ENCODE measurements at places on chromosomes 6 and 20. TPM values are rescaled to one million over a fixed set of nuclear protein-coding genes. Genes with fewer than 3 reads are reported as not detected.

DNA sequence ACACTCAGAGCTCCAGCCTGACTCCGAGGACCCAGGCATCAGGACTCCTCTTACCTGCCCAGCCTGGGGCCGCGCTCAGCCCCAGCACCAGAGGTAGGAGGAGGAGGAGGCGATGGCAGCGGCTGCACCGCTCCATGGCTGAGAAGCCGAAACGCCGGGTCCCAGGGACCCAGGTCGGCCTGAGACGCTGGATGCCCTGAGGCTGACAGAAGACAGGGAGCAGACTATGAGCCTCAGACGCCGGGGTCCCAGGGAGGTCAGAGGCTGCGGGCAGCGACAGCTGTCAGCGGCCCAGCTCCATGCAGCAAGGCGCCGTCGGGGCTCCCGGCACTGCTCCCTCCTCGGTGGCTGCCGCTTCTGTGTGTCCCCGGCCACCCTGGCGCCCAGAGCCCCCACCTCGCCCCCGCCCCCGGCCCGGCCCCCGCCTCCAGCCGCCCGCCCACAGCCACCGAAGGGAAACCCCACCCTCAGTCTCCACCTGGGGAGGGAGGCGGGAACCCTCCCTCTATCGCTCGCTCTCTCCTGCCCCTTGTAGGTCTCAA, at the start of gene COL11A2:
TSS of gene COL11A2 (minus strand) at position 363 of the 542 bp plus-strand sequence. CDS start at position 136, 227 bp downstream.
- no peak for DNase-seq

The ZSCAN16 gene
- 4.8 TPM for total RNA-seq

DNA sequence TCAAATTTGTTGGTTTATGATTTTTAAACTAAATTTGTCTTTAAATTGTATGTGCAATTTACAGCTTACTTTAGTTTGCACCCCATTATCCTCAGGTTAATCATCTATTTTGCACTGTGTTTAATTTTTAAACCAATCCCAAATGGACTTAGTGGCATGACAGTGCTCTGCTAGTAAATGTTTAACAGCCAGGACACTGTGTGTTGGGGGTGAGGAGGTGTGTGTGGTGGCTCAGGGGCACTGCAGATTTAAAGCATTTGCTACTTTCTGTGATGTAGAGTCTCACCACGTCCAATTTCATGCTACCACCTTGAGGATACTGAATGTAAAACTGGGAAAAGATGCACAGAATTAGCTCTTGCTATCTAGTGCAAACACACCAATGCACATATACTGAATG, 225.7 kb downstream of the HAO1 start:
- no peak for DNase-seq

The PI16 gene
- 65.7 TPM for total RNA-seq

DNA sequence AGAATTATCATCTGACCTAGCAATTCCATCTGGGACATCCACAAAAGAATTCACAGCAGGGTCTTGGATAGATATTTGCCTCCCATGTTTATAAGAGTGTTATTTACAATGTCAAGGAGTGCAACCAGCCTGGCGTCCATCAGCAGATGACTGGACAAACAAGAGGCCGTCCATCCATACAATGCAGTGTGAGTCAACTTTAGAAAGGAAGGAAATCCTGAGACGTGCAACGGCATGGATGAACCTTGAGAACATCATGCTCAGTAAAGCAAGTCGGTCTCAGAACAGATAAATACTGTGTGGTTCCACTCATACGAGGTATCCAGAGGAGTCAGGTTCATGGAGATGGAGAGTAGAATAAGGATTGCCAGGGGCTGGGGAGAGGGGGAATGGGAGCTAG, 46.4 kb downstream of the FOXF2 start:
- no peak for DNase-seq

GRCh38 chr6:11750682-11751081, 27.9 kb downstream of the ADTRP start:
- no peak for DNase-seq

The C6orf163 gene
- 3.8 TPM for total RNA-seq

DNA sequence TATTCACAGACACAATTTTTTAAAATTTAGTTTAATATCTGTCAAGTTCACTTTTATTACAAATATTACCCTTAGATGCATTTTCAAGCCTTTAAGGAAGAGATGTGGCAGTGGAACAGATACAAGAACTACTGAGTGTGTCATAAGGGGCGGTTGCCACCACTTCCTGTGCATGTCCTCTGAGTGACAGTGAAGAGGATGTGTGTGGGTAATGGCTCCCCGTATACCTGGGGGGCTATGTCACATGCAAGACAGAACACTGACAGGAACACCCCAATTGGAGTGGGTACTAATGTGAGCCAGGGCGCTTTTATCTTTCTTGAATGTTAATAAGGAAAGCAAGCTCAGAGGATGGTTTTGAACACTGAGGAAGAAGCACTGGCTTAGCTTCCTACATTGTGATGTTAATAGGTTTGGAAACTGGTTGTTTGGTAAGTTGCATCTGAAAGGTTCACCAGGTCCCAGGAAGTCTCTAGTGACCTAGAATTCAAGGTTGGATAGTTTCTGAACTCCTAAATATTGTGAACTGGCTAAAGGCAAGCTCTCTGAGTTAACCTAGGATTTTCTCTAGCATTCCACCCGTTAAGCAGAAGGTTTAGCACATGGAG, 83.4 kb upstream of the ASF1A start:
- no peak for DNase-seq

The PCSK2 gene
- 0.27 TPM for total RNA-seq

DNA sequence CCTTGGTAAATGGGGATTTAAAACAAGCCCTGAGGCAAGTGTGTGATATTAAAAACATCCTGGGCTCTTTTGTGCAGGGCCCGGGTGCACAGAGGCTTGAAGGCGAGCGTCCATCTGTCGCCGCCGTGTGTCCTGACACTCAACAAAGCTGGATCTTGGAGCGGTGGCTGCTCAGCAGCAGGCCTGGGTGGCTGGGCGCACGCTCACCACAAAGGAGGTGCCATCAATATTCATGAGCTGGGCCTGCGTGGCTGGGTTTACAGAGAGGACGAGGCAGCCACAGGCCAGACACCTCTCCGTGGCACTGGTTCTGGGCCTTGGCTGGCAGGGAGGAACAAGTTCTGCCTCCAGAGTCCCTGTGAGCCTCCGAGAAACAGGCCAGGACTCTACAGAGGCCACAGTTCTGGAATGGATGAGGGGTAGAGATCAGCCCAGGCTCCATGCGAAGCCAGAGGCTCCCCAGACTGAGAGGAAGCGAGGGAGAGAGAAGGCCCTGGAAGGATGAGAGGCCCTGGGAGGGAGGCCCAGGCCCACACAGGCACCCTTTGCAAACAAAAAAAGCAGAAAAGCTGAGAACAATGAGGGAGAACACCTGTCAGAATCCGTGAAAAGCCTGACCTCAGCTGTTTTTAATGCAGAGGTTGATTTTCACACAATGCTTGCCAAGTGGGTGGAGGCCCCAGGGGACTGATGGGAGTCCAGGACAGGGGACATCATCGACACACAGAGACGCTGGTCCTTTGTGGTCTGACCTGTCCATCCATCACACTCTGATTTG, 21.9 kb downstream of the BHLHE23 start:
- no peak for DNase-seq

The BNIP5 gene
- 0.04 TPM for total RNA-seq

The PRPH2 gene
- 5.3 TPM for total RNA-seq

GRCh38 chr6:124074606-124075005, 270.9 kb downstream of the NKAIN2 start:
- DNase-seq: no peak

DNA sequence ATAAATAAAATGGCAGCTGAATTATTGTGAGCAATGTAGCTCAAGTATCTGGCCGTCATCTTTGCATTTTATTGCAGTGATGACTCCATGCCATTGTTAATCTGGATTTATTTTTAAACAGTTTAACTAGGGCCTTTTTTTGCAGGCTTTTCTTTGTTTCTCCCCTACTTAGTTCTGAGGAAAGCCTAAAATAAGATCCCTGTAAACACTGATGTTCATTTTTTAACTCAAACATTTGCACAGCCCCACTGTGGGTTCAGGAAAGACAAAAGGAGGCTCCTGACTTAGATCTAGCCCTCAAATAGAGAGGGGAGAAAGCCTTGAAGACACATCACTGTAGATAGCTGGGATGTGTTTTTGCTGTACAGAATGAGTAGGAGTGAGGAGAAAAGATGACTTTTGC, 69.2 kb downstream of the PLEKHG1 start:
- DNase-seq: peak; percentile 52

The TGM3 gene
- total RNA-seq: 0.49 TPM

DNA sequence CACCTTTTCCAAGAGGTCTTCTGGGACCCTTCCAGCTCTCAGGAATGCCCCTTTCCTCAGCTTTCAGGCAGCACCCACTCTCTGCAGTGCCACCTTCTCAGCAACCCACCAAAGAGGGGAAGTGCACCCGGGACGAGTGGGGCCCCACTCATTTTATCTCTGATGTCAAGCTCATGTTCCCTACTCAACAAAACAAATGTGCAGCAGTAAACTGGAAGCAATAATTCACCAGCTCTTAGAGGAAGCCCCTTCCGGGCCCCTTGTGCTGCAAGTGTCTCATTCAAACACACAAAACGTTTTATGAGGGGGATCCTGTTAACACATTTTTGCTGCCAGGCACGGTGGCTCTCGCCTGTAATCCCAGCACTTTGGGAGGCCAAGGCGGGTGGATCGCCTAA, 13.6 kb downstream of the GFOD1 start:
- no peak for DNase-seq

The CST5 gene
- not detected for total RNA-seq

GRCh38 chr6:157326979-157327378, 3.7 kb upstream of the TMEM242 start:
- DNase-seq: no peak

The NR2E1 gene
- total RNA-seq: not detected

DNA sequence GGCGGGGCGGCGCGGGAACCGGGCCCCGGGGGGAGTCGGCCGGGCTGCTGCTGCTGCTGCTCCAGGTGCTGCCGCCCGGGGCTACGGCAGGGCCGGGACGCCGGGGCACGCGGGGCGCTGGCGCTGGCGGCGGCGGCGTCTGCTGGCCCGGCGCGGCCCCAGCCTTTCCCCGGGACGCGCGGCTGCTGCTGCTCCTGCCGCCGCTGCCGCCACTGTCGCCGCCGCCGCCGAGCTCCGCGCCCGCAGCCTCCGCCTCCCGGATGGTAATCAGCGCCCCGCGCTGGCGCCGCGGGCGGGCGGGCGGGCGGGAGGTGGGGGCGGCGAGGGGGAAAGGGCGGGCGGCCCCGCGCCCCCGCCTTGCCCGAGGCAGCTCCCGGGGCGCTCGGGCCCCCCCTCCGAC, 306 bp downstream of the EBF4 start:
- DNase-seq: no peak

The SEMG2 gene
- total RNA-seq: not detected

- no peak for DNase-seq
Measured at GRCh38 chr6:9388596-9388995, 953.3 kb upstream of the SLC35B3 start.

- no peak for DNase-seq
Measured at GRCh38 chr6:105676857-105677256, 274.0 kb upstream of the PREP start.

DNA sequence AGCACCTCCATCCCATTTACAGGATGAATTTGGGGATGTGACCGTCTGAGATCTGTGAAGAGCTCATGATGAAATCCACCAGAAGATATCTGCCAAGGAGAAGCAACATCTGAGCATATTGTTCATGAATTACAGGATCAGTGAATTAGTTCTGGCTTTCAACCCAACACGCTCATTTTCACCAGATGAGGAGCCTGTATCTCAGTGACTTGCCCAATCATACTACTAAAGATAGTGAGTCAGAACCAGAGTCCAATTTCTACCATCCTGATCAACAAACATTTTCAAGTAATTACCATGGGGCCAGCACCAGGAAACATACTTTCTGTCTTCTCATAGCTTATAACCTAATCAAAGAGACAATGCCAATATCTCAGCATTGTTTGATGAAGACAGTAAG, 116.6 kb downstream of the ZDHHC14 start:
- DNase-seq: no peak

- DNase-seq: peak; percentile 51
Measured at GRCh38 chr6:79064635-79065034, 13.4 kb downstream of the PHIP start.

The SPACA1 gene
- not detected for total RNA-seq

Data from muscle of leg (tissue), 16 donors.